Sigmoid colon (tissue), 7 donors: ENCODE measurements at places on chromosomes 3 and 15. TPM values are rescaled to one million over a fixed set of nuclear protein-coding genes. Genes with fewer than 3 reads are reported as not detected.

DNA sequence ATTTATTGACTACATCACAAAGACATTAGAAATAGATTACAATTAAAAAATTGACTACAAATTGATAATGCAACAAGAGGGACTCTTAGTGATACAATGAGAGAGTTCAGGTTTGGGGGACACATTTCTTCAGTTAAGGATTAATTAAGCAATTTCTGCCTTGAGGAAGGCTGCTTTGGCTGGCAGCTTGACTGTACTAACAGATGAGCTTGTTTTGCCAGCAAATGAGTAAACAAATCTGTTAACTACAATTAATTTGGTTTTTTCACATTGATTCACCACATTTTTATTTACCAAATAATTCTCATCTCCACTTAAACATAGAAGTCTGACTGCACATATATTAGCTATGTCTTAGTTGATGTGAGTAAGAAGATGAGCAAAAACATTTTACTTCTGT, 183.6 kb upstream of the ZNF385D start:
- no peaks in the 10 kb centered on the region for H3K4me1 ChIP-seq
- no peak for DNase-seq
- no peaks in the 10 kb centered on the region for H3K36me3 ChIP-seq
- no peak overlapping the region for H3K4me3 ChIP-seq

Gene MST1R
- total RNA-seq = 2.0 TPM

Gene FEZF2
- total RNA-seq = not detected

Gene ZMYND10
- 1.2 TPM for total RNA-seq

Gene ARMC8
- total RNA-seq = 70.3 TPM

DNA sequence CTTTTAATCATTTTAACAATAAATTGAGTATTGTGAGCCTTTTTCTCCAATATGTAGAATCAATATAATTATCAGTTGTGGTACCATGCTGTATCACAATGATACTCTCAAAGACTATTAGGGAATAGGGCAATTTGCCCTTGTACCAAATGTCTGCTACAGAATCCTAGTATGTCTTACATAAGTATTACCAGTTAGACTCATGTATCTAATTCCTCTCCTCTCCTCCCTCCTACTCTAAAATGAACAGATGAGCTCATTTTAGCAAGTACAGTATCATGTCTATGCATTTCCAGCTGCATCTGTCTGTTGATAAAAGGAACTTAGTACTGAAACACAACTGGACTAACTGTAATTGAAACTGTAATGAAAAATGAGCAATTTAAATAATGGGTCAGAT, 124.3 kb upstream of the ATP11B start:
- H3K27ac ChIP-seq = no peak overlapping the region
- H3K36me3 ChIP-seq = no peaks in the 10 kb centered on the region
- no peaks in the 10 kb centered on the region for H3K4me1 ChIP-seq
- no peak overlapping the region for H3K4me3 ChIP-seq
- no peaks in the 10 kb centered on the region for H3K27me3 ChIP-seq

Gene OR5K4
- total RNA-seq = not detected

GRCh38 chr3:114128826-114129225, 50.0 kb downstream of the DRD3 start:
- no peak overlapping the region for H3K4me3 ChIP-seq
- H3K4me1 ChIP-seq = no peaks in the 10 kb centered on the region
- H3K36me3 ChIP-seq = no peaks in the 10 kb centered on the region
- no peaks in the 10 kb centered on the region for H3K27me3 ChIP-seq

GRCh38 chr3:195115600-195116406, 155.2 kb downstream of the XXYLT1 start:
- no peaks in the 10 kb centered on the region for H3K36me3 ChIP-seq
- H3K4me1 ChIP-seq = peaks cover 32% of the 10 kb centered on the region
- no peak for DNase-seq
- H3K27ac ChIP-seq = peak overlapping the region; percentile 31
- H3K27me3 ChIP-seq = no peaks in the 10 kb centered on the region

Gene CCDC191
- total RNA-seq = 5.3 TPM

- no peaks in the 10 kb centered on the region for H3K4me1 ChIP-seq
- peaks cover 3% of the 10 kb centered on the region for H3K27me3 ChIP-seq
- no peaks in the 10 kb centered on the region for H3K36me3 ChIP-seq
- no peak overlapping the region for H3K27ac ChIP-seq
- no peak for DNase-seq
These were observed 99.7 kb downstream of the LSM3 start for GRCh38 chr3:14278265-14278798.

GRCh38 chr3:11913316-11913715, 66.6 kb upstream of the TAMM41 start:
- H3K36me3 ChIP-seq = no peaks in the 10 kb centered on the region
- no peak for DNase-seq
- no peak overlapping the region for H3K27ac ChIP-seq
- no peak overlapping the region for H3K4me3 ChIP-seq

Gene EPHA6
- total RNA-seq = 49.7 TPM

DNA sequence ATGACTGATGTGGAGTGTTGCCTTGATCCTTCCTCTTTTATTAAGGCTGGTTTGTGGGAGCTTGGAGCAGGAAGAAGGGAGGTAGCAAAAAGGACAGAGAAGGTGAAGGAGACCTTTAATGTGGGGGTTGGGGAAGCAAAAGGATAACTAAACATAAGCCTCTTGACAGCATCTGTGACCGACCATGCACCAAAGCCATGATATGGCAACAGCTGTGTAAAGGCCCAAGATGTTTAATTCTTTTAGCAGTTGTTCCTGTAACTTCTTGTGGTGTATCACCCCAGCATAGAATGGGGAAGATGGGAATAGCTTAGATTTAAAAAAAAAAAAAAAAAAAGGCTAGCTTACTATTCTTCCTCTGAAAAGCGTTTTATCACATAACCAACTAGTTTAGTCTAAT, 194.7 kb downstream of the KLHL25 start:
- H3K4me3 ChIP-seq = no peak overlapping the region
- H3K36me3 ChIP-seq = no peaks in the 10 kb centered on the region
- no peaks in the 10 kb centered on the region for H3K27me3 ChIP-seq
- no peak overlapping the region for H3K27ac ChIP-seq
